ENCODE measurements at places on chromosomes 6 and 20.

DNA sequence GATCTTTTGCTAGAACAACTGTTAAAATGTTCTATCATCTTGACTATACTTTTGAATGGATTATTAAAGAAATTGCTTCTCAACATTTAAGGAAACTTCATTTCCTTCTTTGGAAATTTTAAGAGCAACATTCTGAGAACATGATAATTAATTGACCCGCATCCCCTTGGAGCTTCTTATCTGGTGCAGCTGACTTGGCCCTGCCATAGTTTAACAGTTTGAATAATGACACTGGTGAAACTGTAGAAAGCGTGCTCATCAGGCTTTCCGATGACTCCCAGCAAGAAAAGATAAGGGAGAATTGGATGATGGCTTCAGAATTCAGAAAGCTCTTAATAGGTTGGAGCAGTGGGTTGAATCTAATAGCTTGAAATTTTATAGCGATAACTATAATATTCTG, 38.1 kb downstream of the SNX9 start:
- DNase-seq, result no peak

DNA sequence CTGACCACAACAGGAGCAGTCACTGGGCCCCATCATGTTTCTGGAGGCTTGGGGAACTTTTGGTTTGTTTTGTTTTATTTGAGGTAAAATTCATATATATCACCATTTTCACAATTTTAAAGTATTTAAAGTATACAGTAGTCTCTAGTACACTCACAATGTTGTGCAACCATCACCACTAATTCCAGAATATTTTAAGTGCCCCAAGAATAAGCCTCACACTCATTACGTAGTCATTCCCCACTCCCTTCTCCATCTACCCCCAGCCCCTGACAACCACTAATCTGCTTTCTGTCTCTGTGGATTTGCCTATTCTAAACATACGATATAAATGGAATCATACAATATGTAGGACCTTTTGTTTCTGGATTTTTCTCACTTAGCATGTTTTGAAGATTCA, 29.0 kb downstream of the RTN4IP1 start:
- no peak for DNase-seq

- DNase-seq, result no peak
These were observed 70.8 kb upstream of the SLC22A23 start for GRCh38 chr6:3527651-3527977.

GRCh38 chr6:52352239-52353018, 9.5 kb upstream of the PAQR8 start:
- DNase-seq, result no peak

DNA sequence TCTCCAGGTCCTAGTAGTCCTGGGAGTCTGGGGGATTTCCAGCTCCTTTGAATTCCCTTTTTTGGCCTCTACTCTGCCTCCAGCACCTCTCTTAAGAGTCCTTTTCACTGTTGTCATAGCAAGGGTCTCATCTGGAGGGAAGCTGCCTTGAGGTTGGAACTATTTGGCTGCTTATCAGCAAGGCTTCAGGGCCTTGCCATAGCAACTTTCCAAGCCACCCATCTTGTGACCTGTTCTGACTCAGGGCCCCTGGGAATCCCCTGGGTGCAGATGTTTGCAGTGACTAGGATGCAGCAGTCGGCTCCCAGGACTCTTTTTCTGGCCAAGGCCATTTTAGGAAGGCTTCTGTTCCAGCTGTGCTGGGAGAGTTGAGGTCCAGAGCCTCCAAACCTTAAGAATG, 12.4 kb downstream of the PKIG start:
- no peak for DNase-seq

DNA sequence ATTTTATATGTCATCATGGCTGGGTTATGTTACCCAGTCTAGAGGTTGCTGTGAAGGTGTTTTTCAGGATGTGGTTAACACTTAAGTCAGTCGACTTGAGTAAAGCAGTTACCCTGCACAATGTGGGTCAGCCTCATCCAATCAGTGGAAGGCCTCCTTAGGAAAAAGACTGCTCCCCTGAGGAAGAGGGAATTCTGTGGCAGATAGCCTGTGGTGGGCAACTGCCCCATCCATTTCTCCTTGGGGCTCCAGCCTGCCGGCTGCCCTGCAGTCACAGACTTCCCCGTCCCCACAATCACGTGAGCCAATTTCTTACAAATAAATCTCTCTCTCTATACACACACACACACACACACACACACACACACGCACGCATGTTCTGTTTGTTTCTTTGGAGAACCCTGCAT, 34.5 kb upstream of the MPC1 start:
- DNase-seq, result no peak

GRCh38 chr20:35527122-35527769, 2.2 kb downstream of the C20orf173 start:
- no peak for DNase-seq

- no peak for DNase-seq
These were observed 14.0 kb upstream of the GMPR start for GRCh38 chr6:16224409-16224808.

- no peak for DNase-seq
These were observed 31.5 kb downstream of the RAB44 start for GRCh38 chr6:36729161-36729524.

DNA sequence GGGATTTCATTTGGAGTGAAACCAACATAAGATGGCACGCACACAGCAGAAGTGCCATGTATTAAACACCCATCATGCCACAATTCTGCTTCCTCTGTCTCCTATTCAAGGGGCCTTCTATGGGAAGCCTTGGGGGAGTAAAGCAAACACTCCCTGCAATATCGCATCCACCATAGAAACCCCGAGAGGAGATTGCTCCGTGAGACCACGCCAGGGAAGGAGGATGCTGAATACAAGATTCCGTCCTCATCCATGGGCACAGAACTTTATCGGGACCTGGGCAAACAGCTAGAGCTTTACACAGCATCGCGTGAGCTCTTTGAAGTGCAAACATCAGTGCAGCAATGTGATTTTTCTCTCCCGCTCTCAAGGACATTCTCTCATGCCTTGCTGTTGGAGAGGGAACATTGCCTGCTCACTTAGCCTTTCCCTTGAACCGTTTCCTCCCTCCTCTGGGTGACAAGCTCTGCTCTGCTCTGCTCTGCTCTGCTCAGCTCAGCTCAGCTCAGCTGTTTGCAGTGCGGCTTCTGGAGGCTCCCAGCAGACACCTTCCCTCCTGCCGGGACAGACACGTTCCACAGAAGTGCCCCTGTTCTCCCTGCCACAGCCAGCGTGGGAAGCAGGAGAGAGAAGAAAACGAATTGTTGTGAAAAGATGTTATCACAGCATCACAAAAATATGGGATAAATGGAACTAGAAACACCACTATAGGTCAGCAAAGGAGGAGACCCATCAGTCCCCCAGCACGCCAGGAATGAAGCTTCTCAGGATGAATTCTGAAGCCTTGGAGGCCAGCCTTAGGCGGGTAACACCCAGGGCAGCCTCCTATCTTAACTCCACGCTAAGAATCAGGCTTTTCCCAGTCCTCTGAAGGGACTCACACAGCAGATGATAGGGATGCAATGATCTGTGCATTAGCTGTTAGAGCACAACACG, 48.2 kb downstream of the RNASET2 start:
- DNase-seq, result no peak

DNA sequence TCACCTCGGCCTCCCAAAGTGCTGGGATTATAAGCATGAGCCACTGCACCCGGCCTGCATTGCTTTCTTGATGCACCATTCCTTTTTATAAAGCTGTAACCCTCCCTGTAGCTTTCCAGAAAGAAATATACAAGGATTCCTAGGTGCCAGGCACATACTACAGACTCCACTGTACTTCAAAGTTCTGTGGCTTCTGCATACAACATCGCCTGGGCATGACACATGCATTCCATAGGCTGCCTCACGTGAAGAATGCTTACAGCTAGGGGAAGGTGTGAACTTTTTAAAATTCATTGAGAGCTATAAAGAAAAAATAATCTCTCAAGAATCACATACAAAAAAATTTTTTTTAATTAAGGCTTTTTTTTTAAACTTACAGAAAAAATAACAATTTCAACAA, 50.2 kb downstream of the TRAM2 start:
- DNase-seq, result no peak

GRCh38 chr20:32155017-32155981, 45.8 kb downstream of the TM9SF4 start:
- peak; percentile 37 for DNase-seq

DNA sequence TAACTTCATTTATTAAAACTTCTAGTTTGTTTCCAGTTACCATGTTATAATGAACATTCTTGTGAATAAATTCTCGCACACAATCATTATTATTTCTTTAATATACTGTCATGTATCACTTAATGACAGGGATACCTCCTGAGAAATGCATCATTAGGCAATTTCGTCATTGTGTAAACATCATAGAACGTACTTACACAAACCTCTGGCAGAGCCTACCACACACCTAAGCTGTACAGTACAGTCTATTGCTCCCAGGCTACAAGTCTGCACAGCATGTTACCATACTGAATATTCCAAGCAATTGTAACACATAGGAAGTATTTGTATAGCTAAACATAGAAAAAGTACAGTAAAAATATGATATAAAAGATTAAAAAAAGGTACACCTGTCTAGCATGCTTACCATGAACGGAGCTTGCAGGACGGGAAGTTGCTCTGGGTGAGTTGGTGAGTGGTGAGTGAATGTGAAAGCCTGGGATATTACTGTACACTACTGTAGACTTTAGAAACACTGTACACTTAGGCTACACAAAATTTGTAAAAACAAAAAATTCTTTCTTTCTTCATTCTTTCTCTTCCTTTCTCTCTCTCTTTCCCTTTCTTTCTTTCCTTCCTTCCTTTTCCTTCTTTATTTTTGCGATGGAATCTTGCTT, 268.2 kb upstream of the SOX4 start:
- no peak for DNase-seq

- DNase-seq, result no peak
These were observed 60.9 kb downstream of the SULF2 start for GRCh38 chr20:47724396-47724795.

DNA sequence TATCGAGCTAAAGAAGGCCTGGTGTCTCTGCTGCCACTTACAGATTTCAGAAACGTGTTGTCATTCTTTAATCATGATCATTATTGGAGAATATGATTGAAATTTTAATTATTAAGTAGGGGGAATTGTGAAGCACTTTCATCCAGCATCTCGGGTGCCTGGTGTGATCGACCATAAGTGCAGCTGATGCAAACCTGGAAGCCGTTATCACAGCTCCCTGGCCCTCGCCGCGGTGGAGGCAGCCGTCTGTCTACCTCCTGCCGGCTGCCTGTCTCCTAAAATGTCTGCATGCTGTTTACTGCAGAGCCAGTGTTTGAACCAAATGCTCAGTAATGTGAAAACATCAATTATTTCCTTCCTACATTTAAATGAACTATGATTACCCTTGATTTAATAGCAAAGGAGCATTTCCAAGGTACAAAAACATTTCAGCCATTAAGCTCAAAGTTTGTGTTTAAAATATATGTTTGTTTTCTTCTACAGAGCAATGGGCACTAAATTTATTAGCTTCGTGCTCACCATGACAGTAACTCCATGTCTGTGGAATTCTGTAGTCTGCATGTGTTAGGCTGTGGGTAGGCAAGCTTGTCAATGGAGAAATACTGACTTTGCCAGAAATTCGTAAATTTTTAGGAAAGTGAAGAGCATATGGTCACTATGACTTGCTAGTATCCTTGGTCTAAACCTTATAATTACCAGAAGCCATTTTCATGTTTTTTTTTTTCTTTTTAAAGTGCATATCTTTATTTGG, 184.5 kb upstream of the AGPAT4 start:
- DNase-seq, result no peak

GRCh38 chr6:108167449-108168089, 1.7 kb downstream of the NR2E1 start:
- DNase-seq, result no peak

DNA sequence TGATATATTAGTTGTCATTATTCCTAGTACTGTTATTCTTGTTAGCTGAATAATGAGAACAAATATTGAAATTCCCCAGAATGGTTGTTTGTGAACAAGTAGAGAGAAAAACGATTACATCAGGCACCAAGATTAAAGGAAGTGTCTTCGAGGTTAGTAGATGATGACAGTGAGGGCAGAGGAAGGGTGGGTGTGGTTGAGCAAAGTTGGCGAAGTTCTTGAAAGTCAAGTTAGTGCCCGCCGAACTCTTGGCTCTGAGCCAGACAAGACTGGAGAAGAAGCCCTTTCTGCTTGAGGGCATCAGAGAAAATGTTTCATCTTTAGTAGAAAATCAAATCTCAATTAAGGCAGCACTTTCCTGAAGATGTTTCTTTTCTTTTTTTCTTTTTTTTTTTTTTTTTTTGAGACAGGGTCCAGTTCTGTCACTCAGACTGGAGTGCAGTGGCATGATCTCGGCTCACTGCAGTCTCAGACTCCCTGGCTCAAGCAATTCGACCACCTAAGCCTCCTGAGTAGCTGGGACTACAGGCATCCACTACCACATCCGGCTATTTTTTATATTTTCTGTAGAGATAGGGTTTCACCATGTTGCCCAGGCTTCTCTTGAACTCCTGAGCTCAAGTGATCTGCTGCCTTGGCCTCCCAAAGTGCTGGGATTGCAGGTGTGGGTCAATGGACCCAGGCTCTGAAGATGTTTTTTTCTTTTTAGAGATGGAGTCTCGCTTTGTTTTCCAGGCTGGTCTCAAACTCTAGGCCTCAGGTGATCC, 77.1 kb downstream of the SGK1 start:
- peak; percentile 87 for DNase-seq

DNA sequence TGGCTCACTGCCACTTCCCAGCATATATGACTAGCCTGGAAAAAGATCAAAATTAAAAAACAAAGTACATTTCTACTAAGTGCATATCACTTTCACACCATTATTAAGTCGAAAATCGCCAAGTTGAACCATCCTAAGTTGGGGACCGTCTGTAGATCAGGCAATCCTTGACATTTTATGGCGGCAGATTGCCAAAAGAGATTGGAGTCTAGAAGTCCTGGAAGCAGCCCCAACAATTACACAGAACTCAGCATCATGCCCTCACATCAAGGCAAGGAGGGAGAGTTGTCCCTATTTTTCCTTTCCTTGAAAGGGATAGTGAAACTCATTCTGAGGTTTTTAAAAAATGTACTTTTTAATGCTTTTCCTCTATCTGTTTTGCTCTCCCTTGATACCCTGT, 30.7 kb downstream of the SLC22A3 start:
- no peak for DNase-seq

DNA sequence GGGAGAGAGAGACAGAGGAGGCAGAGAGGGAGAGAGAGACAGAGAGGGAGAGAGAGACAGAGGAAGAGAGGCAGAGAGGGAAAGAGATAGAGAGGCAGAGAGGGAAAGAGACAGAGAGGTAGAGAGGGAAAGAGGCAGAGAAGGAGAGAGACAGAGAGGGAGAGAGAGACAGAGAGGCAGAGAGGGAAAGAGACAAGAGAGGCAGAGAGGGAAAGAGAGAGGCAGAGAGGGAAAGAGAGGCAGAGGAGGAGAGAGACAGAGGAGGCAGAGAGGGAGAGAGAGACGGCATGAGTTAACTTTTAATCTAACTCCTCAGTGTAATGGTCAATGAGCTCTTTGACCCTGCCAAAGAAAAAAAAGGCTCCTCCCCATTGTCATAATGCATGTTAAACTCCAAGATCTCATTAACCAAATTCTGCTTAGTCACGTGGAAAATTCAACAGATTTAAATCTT, 7.1 kb downstream of the ELOVL2 start:
- DNase-seq, result no peak

DNA sequence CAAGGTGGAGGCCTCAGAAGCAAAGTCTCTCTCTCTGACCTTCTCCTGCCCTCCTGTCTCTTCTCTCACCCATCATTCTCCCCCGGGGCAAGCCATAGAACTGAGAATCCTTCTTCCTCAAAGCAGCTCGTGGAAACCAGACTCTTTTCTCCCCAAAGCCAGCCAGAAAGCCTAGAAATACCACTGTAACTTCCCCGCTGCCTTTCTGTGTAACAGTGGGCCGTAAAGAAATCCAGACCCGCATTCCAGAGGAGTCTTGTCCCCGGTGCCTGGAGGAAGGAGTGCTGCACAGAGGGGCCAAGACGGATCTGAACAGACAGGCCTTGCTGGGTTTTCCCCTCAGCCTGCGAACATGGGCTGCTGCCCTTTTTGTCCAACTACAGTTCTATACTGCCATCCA, 977 bp upstream of the SLC22A2 start:
- DNase-seq, result no peak
